ENCODE measurements at places on chromosomes 5 and 9.

DNA sequence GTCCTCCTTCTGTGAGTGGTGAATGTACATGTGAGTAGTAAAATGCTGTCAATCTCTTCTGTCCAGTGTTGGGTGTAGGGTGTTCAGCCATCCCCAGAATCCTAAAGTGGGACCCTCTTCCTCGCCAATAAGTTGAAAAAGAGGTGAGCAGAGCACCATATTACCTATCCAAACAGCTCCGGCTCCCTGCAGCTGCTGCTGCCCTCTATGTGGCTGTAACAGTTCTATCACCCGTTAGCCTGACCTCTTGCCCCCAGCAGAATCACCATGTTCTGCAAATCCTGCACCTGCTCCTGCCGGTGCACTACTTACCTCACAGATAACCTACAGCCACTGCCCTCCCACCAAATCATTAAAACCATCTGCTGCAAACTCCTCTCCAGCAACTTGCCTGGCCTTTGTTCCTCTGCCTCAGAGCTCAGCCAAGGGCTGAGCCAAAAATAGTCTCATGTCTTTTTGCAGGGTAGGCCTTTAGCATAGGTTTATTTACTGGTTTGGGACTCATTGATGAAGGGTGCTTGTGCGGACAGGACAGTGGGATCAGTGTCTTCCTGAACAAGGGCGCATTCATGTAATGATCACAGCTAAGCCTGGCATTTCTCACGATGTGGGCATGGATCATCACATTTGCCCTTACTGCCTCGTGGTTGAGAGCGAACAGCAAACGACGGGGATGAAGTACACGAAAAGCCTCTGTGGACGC lies 49.6 kb upstream of the CCL21 start:
- no peak for DNase-seq

DNA sequence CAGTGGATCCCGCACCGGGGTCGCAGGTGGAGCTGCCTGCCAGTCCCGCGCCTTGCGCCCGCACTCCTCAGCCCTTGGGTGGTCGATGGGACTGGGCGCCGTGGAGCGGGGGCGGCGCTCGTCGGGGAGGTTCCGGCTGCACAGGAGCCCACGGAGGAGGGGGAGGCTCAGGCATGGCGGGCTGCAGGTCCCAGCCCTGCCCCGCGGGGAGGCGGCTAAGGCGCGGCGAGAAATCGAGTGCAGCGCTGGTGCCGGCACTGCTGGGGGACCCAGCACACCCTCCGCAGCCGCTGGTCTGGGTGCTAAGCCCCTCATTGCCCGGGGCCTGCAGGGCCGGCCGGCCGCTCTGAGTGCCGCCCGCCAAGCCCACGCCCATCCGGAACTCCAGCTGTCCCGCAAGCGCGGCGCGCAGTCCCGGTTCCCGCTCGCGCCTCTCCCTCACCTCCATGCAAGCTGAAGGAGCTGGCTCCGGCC lies 120.6 kb upstream of the MEF2C start:
- no peak for DNase-seq

DNA sequence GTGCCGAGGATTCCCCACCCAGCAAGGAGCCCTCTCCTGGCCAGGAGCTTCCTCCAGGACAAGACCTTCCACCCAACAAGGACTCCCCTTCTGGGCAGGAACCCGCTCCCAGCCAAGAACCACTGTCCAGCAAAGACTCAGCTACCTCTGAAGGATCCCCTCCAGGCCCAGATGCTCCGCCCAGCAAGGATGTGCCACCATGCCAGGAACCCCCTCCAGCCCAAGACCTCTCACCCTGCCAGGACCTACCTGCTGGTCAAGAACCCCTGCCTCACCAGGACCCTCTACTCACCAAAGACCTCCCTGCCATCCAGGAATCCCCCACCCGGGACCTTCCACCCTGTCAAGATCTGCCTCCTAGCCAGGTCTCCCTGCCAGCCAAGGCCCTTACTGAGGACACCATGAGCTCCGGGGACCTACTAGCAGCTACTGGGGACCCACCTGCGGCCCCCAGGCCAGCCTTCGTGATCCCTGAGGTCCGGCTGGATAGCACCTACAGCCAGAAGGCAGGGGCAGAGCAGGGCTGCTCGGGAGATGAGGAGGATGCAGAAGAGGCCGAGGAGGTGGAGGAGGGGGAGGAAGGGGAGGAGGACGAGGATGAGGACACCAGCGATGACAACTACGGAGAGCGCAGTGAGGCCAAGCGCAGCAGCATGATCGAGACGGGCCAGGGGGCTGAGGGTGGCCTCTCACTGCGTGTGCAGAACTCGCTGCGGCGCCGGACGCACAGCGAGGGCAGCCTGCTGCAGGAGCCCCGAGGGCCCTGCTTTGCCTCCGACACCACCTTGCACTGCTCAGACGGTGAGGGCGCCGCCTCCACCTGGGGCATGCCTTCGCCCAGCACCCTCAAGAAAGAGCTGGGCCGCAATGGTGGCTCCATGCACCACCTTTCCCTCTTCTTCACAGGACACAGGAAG lies 120.2 kb downstream of the RGS3 start:
- DNase-seq, result no peak

DNA sequence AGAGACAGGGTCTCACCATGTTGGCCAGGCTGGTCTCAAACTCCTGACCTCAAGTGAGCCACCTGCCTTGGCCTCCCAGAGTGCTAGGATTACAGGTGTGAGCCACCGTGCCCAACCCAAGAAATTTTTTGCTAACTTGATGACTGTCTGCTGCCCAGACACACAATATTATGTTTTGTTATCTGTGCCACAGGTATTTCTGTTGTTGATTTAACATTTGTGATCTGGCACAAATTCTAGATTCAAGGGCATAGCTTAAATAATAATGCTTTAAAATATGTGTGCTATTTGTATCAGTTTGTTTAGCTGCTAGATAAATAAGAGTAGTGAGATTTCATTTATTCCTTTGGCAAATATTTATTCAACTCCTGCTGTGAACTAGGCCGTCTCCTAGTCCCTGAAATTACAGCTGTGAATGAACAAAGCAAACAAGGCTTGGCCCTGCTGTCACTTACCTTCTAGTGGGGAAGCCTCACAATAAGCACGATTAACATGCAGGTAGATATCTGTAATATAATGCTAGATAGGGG lies 35.3 kb downstream of the GAPVD1 start:
- DNase-seq, result no peak

DNA sequence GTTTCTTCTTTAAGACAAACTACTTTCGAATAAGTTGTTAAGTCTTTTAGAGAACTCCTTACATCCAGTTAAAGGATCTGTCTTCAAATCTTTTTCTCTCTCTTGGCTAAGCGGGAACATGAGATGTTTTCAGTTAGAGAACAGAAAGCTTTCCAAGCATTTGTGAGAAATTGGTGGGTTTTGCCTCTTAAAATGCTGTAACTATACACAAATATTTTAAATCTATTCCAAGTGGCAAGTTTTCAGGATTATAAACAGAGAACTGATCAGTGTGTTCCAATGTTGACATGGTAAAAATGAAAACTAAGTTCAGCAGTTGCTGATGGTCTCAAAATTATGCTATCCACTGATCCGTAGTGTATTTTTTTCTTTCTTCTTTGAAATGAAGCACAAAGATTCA lies 100.4 kb downstream of the EBF1 start:
- no peak for DNase-seq

GRCh38 chr5:59180515-59180914 lies 597.6 kb downstream of the RAB3C start:
- no peak for DNase-seq

DNA sequence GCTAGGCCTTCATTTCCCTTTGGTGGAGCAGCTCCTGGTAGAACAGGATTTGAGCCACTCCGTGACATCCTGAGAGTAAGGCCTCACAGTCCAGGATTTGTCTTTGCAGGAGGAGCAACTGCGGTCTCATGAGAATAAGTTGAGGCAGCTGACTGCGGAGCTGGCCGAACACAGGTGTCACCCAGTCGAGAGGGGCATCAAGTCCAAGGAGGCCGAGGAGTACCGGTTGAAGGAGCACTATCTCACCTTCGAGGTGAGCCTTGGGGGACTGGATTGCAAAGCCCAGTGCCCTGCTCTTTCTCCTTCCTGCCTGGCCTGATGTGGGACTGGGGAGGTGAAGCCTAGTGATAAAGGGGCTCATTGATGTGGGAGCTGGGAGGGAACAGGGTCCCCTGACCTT lies 44.3 kb downstream of the PSD2 start:
- DNase-seq, result no peak

DNA sequence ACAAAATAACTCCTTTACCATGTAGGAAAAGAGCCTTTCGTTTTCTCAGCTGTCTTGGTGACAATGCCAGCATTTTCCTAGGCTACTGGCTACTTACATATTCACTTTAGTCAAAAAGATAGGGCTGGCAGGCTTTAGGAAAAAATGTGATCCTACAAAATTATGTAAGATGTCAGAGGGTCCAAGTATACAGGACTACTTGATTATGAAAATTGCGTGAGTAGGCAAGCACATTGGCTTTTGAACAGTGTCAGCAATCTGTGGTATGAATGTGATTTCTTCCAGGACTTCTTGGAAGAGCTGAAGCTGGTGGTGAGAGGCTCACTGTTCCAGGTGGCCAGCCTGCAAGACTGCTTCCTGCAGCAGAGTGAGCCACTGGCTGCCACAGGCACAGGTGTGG lies 22.8 kb downstream of the THBS4 start:
- DNase-seq, result no peak

- DNase-seq, result no peak
Measured at GRCh38 chr9:122552812-122553211, at the start of gene OR1N2. TSS of gene OR1N2 (plus strand) at chr9:122553112. CDS start at chr9:122553212, 100 bp downstream.

- no peak for DNase-seq
Measured at GRCh38 chr5:17317473-17317872, 100.0 kb downstream of the BASP1 start.

Measured in activated CD4-positive, alpha-beta T cell treated with anti-CD3 and anti-CD28 coated beads for 24 hours (primary cell).